CD4-positive, alpha-beta memory T cell (primary cell): ENCODE measurements at places on chromosomes 6 and 20.

- no peak for DNase-seq
Observed at GRCh38 chr6:8017276-8017701, 46.9 kb downstream of the BLOC1S5 start.

DNA sequence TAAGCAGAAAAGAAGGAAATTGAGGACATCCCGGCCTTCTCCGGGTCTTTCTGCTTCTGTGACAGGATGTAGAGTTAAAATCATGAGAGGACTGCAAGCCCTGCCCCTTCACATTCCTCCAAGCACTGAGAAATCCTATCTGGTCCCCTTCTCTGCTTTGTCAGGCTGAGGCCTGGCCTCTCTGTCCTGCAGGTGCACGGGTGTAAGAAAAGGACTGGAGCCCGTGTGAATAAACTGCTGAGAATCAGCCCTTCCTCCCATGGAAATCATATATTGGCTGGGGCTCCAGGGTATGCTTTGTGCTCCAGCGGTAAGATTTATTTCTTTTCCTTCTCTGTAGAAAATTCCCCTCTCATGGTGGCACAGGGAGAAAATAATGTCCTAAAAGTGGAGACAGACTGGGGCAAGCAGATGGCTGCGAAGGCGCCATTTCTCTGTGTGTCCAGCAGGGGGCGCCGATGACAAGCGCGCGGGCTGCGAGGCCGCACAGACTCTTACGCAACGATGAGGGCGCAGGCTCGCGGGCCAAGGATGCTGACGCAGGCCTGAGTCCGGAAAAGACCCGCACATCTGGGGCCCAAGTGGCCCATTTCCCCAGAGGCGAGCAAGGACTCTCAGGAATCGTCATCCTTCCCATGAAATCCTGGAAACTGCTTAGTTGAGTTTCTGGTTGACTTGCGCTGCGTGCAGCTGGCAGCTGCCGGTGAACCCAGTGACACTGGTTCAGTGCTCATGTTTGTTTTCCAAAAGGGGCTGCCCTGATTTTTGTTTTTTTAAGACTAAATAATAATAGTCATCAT is 258.6 kb downstream of the ADGB start:
- peak; percentile 72 for DNase-seq

DNA sequence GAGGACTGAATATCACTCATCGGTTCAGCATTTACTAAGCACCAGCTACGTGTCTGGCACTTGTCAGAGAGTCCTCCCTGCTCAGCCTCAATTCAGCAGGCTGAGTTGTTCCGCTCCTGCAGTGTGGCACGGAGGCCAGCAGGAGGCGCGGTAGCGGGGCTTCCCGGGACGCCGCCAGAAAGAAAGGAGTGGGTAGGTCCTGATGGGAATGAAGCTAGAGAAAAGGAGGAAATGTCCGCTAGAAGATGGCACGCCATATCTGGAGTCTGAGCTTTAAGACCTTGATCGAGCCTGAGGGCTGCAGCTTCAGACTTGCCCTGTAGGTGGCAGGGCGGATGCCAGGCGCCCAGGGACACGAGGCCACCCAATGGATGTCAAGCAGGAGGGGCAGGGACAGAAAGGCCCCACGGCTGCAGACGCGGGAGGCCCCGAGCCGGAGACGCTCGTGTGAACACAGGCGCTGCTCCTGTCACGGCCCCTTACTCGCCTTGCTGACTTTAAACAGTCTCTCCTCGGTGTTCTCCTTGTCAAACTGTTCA is 18.7 kb downstream of the SERPINB6 start:
- DNase-seq = peak; percentile 35

DNA sequence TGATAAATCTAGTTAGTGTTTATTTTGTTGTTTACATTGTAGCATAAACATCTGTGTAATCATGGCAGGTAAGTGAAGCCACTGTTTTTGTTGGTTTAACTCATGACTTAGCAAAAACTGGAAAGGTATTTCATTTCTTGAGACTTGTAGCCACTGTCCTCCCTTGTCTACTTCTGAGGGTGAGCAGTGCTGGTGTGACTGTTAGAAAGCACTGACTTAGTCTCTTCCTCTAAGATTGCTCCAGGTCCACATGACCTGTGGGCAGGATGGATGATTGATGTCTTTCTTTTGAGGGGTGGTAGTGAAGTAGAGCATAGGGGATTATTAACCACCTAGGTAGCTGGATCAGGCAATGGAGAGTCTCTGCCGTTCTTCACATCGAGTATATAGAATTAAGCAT is 203.8 kb downstream of the ARID1B start:
- no peak for DNase-seq

GRCh38 chr20:51419231-51419630 is 123.3 kb downstream of the NFATC2 start:
- DNase-seq = no peak
